ENCODE measurements at places on chromosomes 1 and 21.

DNA sequence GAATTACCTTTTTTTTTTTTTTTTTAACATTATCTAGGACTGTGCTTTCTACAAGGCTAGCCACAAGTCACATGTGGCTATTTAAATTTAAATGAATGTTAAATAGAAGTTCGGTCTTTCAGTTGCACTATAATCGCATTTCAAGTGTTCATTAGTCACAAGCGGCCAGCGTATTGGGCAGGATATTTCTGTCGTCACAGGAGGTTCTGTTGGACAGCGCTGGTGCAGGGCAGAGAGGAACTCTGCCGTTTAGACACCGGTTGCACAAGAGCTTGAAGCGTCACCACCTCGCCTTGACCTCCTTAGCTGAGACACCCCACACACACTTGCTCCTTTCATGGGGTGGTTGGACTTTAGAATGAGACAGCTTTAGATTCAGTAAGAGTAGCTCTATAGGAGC, 64.1 kb downstream of the BACE2 start:
- no peak for DNase-seq

- no peak for DNase-seq
Observed at GRCh38 chr1:89605692-89606091, 27.2 kb upstream of the LRRC8C start.

GRCh38 chr1:203133970-203134725, 6.6 kb downstream of the ADORA1 start:
- DNase-seq, result no peak

DNA sequence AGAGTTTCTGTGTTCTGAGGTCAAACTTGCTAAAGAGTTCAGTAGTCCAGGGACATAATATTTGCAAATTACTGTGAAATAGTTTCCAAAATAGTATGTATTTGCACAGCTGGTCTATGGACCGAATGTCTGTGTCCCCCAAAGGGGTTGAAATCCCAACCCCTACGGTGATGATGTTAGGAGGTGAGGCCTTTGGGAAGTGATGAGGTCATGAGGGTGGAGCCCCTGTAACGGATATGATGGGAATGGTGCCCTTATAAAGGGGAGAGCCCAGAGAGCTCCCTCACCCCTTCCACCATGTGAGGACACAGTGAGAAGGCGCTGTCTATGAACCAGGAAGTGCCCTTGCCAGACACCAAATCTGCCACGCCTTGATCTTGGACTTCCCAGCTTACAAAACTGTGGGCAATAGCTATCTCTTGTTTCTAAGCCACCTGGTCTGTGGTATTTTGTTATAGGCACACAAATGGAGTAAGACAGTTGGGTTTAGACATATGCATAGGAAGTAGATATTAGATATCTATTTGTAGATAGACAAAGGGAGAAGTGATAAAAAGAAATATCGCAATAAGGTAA, 21.7 kb downstream of the RNF187 start:
- no peak for DNase-seq

DNA sequence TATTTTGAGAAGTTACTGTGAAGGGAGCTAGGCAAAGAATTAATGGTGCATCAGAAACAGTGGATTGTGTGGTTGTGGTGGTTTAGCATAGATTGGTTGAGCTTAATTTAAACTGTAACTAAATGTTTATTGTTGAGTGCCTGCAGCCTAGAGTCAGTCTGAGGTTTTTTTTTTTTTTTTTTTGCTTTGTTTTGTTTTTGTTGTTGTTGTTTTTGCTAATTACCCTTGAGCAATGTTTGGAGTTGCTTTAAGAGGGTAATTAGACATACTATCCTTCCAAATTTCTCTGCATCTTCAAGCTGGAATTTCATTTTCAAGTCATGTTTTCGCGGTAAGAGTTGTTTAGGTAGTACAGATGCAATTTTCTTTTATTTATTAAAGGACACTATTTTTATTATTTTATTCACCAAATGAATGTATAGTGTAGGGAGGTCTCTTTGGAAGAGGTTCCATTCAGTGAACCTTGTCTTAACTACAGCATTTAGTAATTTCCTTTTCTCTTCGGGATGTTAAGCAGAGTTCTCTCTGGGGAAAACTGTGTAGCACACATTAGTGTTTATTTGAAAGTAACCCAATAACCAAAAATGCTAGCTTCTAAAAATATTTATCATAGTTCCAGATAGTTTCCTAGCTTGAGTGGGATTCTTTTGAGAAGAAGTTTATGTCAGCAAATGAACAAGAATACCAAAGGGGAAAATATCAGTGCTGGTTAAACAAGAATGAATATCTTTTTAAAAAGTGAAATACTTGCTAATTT, 82.3 kb downstream of the CLIC4 start:
- DNase-seq, result no peak

DNA sequence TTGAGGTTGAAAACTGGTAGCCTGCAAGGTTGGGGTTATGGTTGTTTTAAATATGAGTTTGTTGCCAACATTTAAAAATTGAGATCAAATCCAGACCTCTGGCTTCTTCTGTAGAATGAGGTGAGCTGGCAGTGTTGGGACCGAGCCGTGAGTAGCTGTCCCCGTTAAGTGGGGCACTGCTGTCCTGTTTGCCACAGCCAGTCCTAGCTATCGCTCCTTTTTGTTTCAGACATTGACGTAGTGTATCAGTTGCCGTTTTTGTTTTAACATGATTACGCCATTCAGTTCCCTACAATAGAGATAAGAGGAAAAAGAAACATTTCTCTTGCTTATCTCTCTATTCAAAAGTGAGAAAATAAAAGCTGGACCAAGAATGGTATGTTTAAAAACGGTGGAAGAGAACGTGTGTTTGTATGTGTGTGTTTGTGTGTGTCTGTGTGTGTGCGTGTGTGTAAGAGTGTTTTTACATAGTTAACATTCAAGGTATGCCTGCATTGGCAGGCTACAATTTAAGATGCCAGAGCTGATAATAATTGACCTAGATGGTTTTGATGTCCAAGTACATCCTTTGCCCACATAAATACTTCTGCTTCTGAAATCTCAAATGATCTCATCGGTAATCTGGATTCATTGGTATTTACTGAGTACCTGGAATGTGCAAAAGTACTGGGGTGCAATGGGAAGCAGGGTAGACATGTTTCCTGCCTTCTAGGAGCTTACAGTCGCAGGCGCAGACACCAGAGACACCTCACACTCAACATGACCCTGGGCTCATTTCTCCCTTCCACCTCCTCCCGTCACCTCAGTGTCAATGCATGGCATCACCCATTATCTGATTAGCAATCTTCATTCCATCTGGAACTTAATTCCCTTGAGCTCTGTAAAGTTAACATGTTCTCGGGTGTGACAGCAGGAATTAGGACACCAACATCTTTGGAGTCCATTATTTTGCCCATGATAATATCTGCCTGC, 65.8 kb downstream of the HUNK start:
- DNase-seq, result no peak

GRCh38 chr1:110475362-110476027, 24.5 kb downstream of the PROK1 start:
- DNase-seq, result no peak

DNA sequence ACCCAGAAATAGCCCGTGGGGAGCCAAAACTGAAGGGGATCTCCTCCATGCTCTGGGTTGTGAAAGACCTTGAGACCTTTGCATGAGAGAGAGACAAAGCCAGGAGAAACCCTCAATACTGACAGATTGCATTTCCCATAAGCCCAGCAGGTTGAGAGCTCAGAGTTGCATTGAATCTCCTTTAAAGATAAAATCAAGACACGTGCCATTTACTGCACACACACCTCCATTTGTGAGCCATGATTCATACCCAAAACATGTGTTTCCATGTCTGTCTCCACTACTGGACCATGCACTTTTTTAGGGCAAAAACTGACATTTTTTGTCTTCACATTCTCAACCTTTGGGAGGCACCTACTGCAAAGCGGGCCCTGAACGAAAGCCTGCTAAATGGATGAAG, 144.0 kb upstream of the NRIP1 start:
- no peak for DNase-seq

DNA sequence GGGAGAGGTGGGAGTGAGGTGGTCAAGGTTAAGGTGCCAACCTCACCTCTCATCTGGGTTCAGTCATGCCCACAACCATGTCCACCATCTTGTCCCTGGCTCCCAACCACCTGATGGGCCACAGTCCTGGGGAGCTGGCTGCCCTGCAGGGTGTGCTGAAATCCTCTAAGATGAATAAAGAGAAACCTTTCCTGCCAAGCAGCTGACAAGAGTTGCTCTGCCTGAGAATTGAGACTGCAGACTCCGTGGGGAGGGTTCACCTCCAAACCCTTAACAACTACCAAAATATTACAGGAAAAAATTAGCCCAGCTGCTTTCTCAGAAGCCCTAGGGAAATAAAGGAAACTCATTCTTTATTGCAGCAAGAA, 15.2 kb upstream of the FGR start:
- DNase-seq, result no peak

DNA sequence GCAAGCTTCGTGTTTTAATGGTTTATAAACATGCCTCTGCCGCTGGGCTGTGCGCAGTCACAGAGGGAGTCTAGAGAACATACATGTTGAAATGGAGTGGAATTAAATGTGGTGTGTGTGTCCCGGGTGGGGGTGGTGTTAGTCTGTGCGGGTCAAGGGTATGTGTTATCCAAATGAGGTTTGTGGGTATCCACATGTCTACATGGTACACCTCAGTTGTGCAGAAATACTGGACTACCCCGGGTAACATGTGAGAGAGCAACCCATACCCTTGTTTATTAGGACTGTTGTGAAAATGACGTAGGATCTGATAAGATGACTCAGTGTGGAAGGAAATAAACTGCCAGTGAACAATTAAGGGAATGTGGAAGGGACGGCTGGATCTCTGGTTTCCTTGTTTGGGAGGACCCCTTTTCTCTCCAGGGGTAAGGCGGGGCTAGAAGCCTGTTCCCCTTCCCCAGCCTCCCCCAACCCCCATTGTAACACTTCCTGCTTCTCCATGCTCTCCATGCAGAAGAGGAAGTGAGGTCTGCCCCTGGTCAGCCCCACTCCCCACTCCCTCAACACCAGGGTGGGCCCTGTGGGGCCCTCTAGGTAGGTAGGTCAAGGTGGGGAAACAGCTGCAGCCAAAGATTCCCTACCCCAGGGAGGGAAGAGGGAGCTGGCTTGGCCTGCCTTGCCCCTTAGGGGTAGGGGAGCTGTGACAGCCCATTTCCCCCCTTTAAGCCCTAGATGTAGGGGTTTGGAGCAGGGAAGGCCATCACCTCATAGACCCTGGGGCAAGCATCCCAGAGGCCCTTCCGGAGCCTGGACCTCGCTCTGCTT, 690 bp downstream of the EPS8L3 start:
- DNase-seq, result no peak

GRCh38 chr1:161187311-161187710, 10.0 kb upstream of the B4GALT3 start:
- no peak for DNase-seq

DNA sequence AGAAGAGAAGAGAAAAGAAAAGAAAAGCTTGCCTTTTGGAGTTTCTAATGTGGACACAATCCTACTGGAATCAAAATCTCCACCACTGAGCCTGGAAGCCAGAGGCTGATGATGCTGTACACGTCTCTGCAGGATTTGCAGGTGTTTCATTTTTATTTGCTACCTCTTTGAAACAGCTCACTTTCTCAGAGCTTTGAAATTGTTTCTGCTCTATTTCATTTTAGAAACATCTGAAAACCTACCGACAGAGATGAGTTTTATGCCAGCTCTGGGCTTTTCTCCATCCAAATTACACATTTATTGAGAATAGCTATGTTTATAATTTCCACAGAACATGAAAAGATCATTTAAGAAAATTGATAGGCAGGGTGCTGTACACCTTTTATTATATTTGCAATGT, 46.2 kb downstream of the URB2 start:
- no peak for DNase-seq

GRCh38 chr21:37357691-37358090, 8.9 kb upstream of the DYRK1A start:
- DNase-seq, result no peak

DNA sequence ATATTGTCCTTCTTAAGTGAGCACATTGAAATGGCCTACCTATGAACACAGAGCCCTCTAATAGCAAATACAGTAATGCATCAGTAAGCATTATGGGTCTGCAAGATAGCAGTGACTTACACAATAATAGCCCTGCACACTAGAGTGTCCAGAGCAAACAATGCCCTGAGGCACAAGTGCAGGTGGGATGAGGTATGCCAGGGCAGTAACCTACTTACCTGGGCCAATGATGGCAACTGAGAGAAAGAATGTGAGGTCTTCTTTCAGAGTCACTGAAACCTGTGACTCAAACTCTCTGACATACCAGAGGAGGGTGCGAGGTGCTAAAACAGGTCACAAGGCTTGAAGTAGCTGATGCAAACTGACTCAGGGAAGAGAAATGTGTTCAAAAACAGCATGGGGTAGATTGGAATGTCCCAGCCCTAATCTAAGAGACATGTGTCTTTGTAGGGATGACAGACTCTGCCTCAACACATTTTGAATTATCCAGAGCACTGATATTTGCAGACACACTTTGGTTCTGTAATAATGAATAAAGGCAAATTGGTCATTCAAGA, 168.5 kb upstream of the RUNX1 start:
- DNase-seq, result no peak

GRCh38 chr1:192628396-192629057, 7.4 kb upstream of the RGS13 start:
- DNase-seq, result no peak

DNA sequence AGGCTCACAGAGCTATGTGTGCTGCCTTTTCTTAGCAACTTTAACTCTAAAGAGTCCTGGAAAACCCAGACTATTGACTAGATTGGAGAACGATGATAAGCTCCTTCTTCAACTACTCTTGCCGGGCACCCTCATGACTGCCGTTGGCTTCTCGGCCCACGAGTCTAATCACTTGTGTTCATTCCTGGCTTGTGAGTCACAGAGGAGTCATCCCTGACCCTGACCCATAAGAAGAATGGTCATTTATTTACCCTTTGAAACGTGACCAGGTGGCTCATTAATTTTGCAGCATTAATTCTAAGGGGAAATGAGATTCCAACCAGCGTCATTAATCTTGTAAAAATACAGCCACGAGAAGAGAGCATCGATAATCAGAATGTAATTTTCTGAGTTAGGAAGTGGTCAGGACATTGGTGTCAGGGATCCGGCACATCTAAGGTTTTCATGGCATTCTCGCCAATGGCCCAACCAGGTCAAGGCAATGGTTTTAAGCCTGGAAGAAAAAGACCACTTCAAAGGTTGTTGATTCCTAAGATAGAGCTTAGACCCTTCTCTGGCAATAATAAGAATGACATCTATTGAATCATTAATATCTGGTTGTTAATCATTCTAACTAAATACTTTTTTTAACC, 183.6 kb upstream of the RUNX1 start:
- no peak for DNase-seq

DNA sequence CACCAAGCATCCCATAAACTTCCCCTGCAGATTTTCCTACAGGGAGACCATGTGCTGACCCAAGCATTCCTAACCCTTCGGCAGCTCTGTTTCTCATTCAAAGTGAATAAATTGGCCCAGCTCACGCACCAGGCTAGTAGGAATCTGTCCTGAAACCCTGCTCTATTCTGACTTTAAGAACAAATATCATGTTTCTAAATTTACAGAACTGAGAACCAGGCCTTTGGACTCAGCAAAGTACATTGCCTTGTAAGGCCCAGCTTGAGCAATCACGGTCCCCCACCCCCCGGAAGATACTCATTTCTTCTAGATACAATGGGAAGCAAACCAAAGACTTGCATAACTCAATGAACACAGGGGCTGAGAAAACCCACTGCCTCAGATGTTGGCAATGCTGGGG, 160.1 kb upstream of the NFIA start:
- no peak for DNase-seq

Measured in stimulated activated CD4-positive, alpha-beta T cell treated with anti-CD3 and anti-CD28 coated beads, Interleukin-1b, Interleukin-23, amount 100 ng/mL, for 4 hours (primary cell).